ENCODE measurements at places on chromosomes 2 and 18.

- DNase-seq, result no peak
These were observed 101.1 kb upstream of the FZD7 start for GRCh38 chr2:201932511-201932910.

DNA sequence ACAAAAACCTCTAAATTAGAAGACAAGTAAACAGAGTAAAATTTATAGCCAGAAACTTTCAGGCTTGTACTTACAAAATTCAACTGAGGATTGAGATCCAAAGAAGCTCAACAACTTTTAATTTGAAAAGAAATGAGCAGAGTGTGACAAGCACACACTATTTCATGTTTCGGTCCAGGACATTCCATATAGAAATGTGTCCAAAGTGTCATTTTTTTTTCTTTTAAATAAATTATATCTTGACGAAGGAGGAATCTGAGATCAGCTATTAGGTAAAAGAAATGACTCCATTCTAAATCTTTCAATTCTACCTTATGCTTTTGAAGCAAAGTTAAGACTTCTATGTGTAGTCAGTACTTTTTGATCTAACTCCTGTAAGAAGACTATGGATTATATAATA lies 4.6 kb downstream of the FN1 start:
- DNase-seq, result no peak

DNA sequence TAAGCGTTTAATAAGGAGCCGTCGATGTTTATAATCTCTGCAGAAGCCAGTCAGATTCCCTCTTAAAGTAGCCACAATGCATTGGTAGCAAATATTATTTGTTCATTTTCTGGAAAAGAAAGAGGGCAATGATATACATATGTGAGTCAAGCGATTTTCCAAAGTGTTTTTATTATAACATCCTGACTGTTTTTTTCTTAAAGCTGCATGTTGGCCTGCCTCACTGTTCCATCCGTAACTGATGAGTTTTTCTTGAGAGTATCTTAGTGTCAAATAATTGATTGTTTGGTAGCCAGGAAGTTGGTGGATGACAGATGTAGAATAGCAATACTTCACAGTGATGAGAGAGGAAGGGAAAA lies 3.7 kb downstream of the TSHZ1 start:
- no peak for DNase-seq

DNA sequence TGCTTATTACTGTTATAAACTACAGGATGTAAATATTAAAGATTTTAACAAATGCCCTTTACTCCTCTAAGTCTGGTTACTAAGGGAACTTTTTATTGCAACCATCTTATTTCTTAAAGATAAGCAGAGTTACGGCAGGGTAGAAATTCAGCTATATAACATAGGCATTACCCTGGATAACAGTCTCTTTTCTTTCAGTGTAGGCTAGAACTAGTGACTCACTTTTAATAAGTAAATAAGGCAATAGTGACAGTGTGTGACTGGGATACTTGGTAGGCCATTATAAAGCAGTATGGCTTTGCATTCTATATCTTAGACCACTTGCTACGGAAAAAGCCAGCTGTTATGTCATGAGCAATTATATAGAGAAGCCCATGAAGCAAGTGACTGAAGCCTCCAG lies 1041.0 kb upstream of the NRXN1 start:
- DNase-seq, result no peak

- DNase-seq, result no peak
These were observed 182.1 kb downstream of the CYP26B1 start for GRCh38 chr2:71965530-71965929.

DNA sequence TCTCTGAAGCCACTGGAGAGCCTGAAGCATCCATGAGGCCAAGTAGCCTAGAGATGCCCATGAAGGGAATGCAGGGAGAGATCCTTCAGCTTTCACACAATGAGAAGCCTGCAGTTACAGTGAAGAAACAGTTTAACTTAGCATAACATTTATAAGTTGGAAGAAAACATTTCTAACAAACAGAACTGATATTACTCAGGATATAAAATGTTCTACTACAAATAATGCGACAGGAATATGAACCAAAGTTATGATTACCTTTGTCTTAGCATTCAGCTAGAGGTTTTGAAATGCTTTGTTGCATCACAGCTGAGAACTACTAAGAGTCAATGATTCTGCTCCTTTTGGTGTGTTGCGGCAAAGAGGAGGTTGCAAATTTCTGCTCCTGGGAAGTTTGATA lies 6.9 kb upstream of the KYNU start:
- no peak for DNase-seq

DNA sequence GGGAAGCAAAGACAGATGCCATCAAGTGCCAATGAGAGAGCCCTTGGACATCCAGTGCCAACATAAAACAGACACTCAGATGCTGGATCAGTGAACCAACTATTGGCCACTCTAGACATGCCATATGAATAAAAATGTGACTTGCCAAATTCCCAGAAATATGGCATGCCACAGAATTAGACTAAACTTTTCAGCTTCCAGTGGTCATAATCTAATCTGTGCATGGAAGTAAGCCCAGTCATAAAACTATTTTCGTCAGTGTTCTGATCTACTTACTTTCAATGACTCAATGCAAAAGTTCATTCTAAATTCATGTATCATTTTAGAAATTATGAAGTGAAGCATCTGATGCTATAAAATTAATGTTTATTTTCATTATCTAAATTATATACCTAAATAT lies 1506.2 kb upstream of the NXPH2 start:
- no peak for DNase-seq

- DNase-seq, result no peak
These were observed 33.4 kb upstream of the PNO1 start for GRCh38 chr2:68124321-68124720.

GRCh38 chr2:35784777-35785176 lies 570.8 kb upstream of the CRIM1 start:
- no peak for DNase-seq

DNA sequence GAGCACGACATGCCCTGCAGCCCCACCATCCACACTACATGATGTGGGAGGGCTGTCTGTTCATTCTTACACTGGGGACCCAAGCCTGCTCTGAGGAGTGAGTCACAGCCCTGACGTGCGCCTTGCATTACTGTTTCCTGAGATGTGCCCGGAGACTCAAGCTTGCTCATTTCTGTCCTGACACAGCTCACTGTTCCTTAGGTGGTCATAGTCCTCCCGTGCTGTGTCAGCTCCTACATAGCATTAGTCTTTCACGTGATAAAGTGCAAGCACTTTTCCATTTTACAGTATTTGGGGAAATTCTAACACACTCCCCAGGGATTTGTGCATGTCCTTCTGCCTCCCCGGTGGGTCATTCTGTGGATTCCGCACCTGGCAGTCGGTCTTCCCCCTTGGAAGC lies 46.2 kb upstream of the TRIM43B start:
- DNase-seq, result peak; percentile 60

DNA sequence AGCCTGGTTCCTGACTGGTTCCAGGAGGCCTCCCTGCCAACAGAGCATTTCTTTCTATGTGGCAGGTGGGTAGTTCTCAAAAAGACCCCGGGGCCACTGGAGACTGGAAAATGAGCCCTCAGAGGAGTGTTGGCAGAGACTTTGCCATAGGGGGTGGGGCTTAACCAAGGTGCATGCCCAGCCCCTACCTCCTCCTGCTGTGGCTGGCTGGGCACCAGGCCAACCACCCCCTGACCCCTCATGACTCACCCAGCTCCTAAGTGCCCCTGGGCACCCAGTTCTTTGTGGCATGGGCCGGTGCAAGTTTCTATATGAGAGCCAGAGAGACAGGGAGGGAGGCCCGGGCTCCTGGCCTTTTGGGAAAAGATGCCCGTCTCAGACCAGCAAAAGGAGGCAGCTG lies 98.2 kb upstream of the SMAD2 start:
- DNase-seq, result no peak

- DNase-seq, result no peak
These were observed 162.5 kb upstream of the TMEFF2 start for GRCh38 chr2:192357217-192357616.

GRCh38 chr18:49628881-49629795 lies 67.3 kb downstream of the LIPG start:
- no peak for DNase-seq

- no peak for DNase-seq
These were observed 42.9 kb downstream of the CDCA7 start for GRCh38 chr2:173397539-173397938.

- DNase-seq, result no peak
These were observed 15.4 kb upstream of the RMC1 start for GRCh38 chr18:23487738-23488570.

- peak; percentile 45 for DNase-seq
These were observed 20.3 kb upstream of the CYP1B1 start for GRCh38 chr2:38095996-38096861.

DNA sequence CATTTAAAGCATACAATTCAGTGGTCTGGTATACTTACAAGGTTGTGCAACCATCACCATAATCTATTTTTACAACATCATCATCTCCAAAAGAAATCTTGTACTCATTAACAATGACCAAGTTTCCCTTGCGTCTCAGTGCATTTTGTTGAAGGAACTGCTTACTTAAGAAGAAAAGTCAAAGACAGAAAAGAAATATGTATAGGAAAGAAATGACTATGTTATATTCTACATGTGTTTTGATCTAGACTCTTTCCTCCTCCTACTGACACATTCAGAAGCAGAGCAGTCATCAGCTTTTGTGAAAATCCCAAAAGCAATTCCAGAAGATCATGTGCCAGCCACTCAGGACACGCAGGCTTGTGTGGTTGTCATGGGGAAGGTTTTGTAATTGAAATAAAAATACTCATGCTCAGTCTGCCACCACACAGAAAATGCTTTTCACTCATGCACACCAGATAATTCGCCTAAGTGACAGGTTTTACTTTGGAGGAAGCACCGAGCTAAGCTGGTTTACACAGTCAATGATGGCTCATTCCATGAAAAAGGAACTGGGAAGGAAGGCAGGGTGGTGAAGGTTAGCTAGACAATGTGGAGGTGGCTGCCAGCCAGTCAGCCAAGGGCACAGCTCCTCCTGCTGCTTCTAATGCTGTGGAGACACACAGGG lies 158.5 kb upstream of the REV1 start:
- DNase-seq, result no peak

- no peak for DNase-seq
These were observed 8.5 kb downstream of the STAM2 start for GRCh38 chr2:152167065-152167464.

GRCh38 chr2:10992023-10992791 lies 80.5 kb downstream of the KCNF1 start:
- DNase-seq, result no peak

DNA sequence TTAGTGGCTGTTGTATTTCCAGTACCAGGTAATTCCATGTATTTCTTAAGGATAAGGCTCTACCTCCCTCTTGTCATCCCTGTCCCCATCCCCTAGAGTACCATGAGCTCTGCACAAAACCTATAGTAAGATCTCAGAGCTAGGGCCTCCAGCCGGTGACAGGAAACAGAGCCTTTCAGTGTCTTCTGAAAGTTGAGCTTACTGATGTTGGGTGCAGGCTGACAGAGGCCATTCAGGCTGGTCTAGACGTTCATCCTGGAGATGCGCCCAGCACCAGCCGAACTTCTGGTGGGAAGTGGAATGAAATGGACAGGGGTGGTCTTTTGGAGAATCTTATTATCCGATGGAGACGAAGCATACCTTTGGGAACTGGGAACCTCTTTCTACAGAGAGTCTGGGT lies 16.7 kb upstream of the LYPD6B start:
- peak; percentile 45 for DNase-seq

DNA sequence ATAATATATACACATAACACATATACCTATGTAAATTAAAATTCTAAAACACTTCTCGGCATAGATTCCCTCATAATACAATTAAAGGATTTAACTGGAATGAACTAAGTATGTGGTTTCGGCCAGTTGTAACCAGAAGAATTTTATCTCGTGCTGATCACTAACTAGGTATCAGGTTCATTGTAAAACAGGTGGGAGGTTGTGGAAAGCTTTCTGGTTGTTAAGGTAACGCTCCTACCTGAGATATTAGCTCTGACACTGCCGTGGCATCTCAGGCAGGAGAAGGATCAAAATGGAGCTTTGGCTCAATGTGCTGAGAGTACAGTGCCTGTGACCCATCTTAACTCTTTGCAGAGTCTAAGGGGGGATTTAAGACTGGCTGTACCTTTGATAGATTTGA lies 42.5 kb downstream of the SLC9A2 start:
- no peak for DNase-seq

DNA sequence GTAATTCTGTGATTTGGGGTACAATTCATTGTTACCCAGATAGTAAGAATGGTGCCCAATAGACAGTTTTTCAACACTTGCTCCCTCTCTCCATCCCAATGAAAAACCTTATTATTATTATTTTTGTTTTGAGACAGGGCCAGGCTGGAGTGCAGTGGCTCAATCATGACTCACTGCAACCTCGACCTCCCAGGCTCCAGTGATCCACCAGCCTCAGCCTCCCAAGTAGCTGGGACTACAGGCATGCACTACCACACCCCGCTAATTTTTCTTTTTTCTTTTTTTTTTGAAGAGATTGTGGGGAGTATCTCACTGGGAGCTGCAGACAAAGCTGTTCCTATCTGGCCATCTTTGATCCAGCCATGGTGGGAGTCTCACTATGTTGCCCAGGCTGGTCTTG lies 7.2 kb downstream of the TGFA start:
- no peak for DNase-seq

DNA sequence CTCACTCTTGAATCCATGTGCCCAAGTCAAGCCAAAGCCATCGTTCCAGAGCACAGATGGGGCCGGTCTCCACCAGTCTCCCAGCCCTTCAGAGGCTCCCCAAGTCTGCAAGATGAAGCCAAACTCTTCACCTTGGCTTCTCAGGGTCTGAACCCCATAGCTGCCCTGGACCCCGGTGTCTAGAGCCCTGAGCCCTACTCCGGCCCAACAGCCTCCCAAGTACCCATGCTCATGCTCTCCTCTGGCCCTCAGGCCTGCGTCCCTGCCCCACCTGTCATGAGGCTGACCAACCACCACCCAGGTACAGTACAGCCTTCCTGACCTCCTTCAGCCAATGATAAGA lies 46.0 kb downstream of the ZNF516 start:
- DNase-seq, result no peak

Measured in GM10248 (cell line).